Suprapubic skin (tissue), 4 donors: ENCODE measurements at places on chromosomes 7 and 10. TPM values are rescaled to one million over a fixed set of nuclear protein-coding genes. Genes with fewer than 3 reads are reported as not detected.

The SVOPL gene
- total RNA-seq = 0.86 TPM

The CCL24 gene
- not detected for total RNA-seq

GRCh38 chr7:88635149-88635548 is 124.4 kb upstream of the ZNF804B start:
- no peaks in the 10 kb centered on the region for H3K36me3 ChIP-seq
- H3K27ac ChIP-seq = no peak overlapping the region
- H3K27me3 ChIP-seq = no peaks in the 10 kb centered on the region
- H3K4me1 ChIP-seq = no peaks in the 10 kb centered on the region

The OR2A1 gene
- total RNA-seq = not detected

GRCh38 chr7:516606-517456 is 2.8 kb downstream of the PDGFA start:
- DNase-seq = no peak
- no peaks in the 10 kb centered on the region for H3K36me3 ChIP-seq
- H3K4me1 ChIP-seq = peaks cover 89% of the 10 kb centered on the region
- peaks cover 16% of the 10 kb centered on the region for H3K27me3 ChIP-seq

The CPA5 gene
- total RNA-seq = not detected

- no peaks in the 10 kb centered on the region for H3K27me3 ChIP-seq
- H3K4me1 ChIP-seq = no peaks in the 10 kb centered on the region
- DNase-seq = no peak
- no peaks in the 10 kb centered on the region for H3K36me3 ChIP-seq
- H3K27ac ChIP-seq = no peak overlapping the region
Measured at GRCh38 chr10:6388261-6388893, 185.6 kb downstream of the PFKFB3 start.

DNA sequence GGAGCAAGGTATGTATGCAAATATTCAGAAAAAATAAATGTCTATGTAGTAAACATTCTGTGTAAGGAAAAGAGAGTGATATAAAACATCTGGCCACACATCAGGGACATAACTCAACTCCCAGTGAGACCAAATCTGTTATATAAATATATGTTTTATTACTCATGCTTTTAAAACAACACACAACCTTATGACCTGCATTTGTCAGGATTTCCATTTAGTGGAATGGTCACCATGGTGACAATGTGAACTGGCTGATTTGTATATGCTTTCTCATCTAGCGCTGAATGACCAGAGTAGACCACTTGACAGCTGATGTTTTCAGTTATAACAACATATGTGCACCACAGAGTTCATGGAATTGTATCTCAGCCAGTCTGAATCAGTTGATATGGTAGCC is 551.7 kb downstream of the HTR7 start:
- H3K4me3 ChIP-seq = no peak overlapping the region
- H3K27me3 ChIP-seq = no peaks in the 10 kb centered on the region
- no peaks in the 10 kb centered on the region for H3K36me3 ChIP-seq

The GNGT1 gene
- total RNA-seq = not detected

DNA sequence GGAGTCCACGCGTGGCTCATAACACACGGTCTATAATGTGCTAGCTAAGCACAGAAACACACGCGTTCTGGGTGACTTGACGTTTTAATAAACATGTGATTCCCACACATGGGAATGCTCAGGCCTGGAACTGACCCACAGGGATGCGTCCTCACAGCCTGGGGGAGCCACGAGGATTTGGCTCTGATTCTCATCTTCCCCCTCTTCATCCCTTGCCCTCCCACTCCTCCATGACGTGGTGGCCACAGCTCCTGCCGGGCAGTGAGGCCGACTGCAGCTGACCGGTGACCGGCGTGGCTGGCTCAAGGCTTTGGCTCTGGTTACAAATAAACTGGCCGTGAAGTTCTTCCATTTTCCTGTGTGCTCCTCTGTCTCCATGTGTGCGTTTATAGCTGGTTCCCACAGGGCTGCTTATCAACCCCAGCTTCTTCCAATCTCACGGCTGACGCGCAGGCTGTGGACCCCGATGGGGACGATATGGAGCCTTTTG is 40.9 kb upstream of the KLF6 start:
- no peak overlapping the region for H3K4me3 ChIP-seq
- no peak for DNase-seq
- H3K27ac ChIP-seq = no peak overlapping the region
- H3K36me3 ChIP-seq = no peaks in the 10 kb centered on the region
- H3K4me1 ChIP-seq = peaks cover 19% of the 10 kb centered on the region

DNA sequence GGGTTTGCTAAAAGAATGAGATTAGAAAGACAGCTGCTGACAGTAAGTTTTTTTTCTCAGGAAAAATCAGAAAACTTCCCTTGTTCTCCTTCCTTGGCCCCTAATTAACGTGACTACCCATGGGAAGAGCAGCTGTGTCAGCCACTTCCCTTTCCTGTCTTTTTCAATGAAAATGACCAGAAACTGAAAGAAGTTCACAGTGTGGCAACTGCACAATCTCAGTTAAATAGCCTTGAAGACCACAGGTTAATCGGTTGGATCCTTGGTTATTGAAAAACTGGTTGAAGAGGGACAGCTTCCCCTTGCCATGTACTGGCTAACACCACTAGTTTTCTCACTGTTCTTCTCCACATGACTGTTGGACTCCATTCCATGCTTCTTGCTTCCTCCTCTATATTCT is 148.8 kb upstream of the AGR3 start:
- H3K27ac ChIP-seq = no peak overlapping the region
- no peaks in the 10 kb centered on the region for H3K4me1 ChIP-seq
- no peaks in the 10 kb centered on the region for H3K27me3 ChIP-seq
- H3K36me3 ChIP-seq = no peaks in the 10 kb centered on the region
- H3K4me3 ChIP-seq = no peak overlapping the region
- DNase-seq = no peak

DNA sequence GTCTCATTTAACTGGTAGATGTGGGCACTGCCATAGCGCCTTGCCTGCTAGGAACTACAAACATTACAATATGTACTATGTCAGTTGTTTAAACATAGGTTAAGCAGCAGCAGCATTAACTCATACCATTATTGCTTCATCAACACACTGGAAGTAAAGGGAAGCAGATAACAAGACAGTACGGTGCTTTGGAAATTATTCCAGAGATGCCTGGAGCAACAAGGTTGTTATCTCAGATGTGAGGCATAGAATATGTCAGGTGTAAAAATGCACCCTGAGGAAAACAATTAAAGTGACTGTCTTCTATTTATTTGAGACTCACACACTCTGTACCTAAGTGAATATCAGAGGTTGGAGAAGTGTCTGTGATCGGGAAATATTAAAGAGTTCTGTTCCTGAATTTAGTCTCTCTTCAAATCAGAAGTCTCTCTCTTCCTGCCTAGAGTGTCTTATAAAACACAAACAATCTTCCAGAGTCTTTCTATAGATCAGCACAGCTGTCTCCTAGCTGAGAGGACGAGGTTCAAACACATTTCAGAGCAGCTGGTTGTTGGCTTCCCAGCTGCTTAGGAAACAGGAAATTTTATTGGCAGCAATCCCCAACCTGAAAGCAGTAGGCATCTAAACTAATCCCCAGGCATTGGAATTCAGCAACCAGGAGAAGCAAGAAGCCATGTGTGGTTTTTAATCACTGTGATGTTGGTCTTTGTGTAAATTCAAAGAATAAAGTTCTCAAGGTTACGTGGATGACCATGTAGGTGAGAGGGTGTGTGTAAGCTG is 994.4 kb upstream of the LRRTM3 start:
- no peaks in the 10 kb centered on the region for H3K36me3 ChIP-seq
- H3K4me1 ChIP-seq = no peaks in the 10 kb centered on the region
- no peak overlapping the region for H3K27ac ChIP-seq
- no peaks in the 10 kb centered on the region for H3K27me3 ChIP-seq
- DNase-seq = no peak
- H3K4me3 ChIP-seq = no peak overlapping the region

DNA sequence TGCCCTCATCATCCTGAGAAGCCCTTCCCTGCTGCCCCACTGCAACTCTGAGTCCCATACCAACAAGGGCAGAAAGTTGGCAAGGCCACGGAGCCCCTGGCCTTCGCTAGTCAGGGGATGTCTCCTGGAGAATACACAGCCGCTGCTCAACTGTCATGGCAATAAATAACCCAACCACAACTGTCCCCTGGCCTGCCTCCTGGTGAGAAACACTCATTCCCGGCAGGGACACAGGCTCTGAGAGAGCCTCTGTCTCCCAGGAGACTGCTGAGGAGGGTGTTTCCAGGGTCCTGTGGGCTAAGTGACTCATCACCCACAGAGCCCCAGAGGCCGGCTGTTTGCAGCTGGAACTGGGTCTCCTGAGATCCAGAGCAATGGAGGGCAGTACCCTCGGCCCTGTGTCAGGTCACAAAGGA is 354.1 kb downstream of the TNS3 start:
- no peak overlapping the region for H3K27ac ChIP-seq
- no peak for DNase-seq
- H3K36me3 ChIP-seq = no peaks in the 10 kb centered on the region
- no peaks in the 10 kb centered on the region for H3K27me3 ChIP-seq
- H3K4me3 ChIP-seq = no peak overlapping the region

The CYP2E1 gene
- total RNA-seq = 14.5 TPM

DNA sequence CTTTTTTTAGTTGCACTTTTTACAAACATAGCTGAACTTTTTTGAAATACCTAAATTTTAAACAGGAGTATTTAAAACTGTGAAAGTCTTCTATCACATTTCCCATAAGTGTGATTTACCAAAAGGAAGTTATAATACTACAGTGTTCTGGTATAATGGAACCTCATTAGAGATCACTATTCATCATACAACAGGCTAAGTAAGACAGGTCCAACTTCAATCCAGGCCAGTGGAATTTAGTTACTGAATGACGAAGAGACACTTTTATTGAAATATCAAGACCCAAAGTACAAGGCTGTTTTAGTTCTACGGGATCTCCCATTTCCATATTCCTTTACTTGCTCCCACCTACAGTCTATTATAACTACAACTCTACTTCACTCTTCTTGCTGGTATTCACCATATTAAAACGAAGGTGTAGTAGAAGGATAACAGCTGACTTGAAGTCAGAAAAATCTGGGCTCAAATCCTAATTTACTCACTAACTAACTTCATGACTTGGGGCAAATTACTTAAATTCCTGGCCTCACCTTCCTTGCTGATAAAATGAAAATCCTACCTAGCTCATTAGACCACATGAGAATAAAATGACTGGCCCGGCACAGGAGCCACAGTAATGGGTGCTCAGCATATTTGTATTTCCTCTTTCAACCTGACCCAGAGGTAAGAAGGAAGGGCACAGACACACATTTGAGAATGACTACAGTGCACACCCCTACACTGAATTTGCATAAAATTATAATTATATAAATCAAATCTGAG is 21.6 kb downstream of the GPAM start:
- H3K27ac ChIP-seq = no peak overlapping the region
- peaks cover 90% of the 10 kb centered on the region for H3K36me3 ChIP-seq
- no peaks in the 10 kb centered on the region for H3K27me3 ChIP-seq
- no peak for DNase-seq
- no peaks in the 10 kb centered on the region for H3K4me1 ChIP-seq
